Caco-2 (cell line): ENCODE measurements at places on chromosomes 11 and 22.

- no peak overlapping the region for H3K27ac ChIP-seq
- no peaks in the 10 kb centered on the region for H3K4me1 ChIP-seq
- no peaks in the 10 kb centered on the region; the same call in 1 of the 2 replicates for H3K27me3 ChIP-seq
- no peak for DNase-seq
- no peaks in the 10 kb centered on the region for H3K36me3 ChIP-seq
These were observed 85.8 kb downstream of the MYO7A start for GRCh38 chr11:77213589-77214428.

DNA sequence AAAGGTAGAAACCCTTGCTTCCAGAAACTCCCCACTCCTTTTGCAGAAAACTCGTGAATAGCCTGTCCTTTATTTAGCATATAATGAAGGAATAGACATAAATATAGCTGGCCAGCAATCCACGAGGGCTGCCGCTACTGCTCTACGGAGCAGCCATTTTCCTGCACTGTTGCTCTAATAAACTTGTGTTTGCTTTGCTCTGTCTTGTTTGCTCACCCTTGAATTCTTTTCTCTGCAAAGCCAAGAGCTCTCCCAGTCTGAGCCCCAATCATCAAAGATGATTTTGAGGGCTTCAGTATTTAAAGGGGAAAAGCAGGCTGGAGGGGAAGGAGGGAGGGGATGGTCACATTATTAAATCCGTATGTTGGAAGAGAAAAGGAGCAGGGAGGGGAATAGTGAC lies 16.6 kb upstream of the CHKA start:
- peaks cover 10% of the 10 kb centered on the region for H3K4me1 ChIP-seq
- H3K36me3 ChIP-seq, result 0 out of 2 replicates have a peak, but pooled peaks cover 2% of the 10 kb centered on the region
- peak; percentile 66 for DNase-seq

DNA sequence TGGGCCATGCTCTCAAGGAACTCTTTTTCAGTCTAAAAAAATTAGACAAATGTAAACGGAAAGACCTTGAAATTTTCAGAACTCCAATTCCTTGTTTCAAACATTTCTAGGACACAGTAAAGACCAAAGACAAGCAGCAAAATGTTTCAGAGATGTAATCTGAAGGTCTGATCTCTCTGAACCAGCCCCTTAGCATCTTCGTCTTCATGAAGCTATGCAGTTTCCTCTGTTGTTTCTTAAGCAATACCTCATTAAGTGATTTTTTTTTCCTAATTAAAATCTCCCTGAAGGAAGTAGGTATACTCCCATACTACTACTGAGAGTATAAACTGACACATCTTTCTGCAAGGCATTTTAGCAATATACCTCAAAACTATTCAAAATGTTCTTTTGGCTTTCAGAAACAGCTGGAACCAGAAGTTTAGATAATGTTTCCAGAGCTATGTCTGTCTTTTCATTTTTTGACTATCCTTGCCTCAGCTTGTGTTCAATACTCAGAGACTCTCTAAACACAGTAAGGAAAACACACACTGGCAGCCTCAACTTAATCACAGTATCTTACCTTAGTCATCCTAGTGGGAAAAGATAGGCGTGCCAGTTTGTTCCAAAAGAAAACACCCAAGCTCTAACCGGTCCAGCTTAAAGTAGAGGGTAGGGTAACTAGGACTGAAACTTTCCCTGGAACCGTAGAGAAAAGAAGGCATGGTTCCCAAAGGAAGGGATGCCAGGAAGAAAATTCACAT lies 25.1 kb downstream of the SBF2 start:
- no peaks in the 10 kb centered on the region for H3K27me3 ChIP-seq
- H3K27ac ChIP-seq, result no peak overlapping the region
- H3K4me1 ChIP-seq, result peaks cover 6% of the 10 kb centered on the region; the same call in 1 of the 2 replicates
- DNase-seq, result no peak

DNA sequence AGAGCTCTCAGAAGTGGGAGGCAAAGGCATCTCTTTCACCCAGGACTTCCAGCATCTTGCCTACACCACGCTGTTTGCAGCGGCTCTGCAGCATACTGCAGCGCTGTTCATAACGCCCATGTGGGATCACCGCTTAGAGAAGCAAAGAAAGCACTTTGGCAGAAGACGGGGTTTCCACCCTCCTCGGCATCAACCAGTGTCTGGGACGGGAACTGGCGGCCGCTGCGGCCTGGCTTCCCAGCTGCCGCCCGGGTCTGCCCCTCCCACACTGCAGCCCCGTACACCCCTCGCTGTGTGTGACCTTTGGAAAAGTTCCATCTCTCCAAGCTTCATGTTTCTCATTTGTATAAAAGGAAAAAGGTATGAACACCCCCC lies 545 bp upstream of the TIRAP start:
- H3K27ac ChIP-seq, result peak overlapping the region; percentile 73
- no peaks in the 10 kb centered on the region for H3K36me3 ChIP-seq
- DNase-seq, result peak; percentile 66

- no peak overlapping the region for H3K4me3 ChIP-seq
- peak; percentile 47 for DNase-seq
- no peaks in the 10 kb centered on the region for H3K4me1 ChIP-seq
- H3K27ac ChIP-seq, result no peak overlapping the region
These were observed 33.4 kb upstream of the API5 start for GRCh38 chr11:43278193-43278956.

DNA sequence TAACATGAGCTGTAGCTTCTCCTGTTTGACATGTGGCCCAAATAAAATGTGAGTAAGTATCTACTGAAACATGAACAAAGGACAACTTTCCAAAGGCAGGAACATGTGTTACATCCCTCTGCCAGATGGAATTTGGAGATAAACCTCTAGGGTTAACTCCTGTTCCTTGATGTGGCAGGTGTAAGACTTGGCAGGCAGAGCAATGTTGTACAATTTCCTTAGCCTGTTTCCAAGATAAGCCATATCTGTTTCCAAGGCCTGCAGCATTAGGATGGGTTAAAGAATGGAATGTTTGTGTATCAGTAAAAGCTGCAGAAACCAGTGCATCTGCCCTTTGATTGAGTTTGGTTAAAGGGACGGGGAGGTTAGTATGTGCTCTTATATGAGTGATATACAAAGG lies 8.8 kb upstream of the DNAJB13 start:
- no peak overlapping the region for H3K4me3 ChIP-seq
- no peaks in the 10 kb centered on the region for H3K4me1 ChIP-seq
- no peaks in the 10 kb centered on the region for H3K27me3 ChIP-seq
- H3K36me3 ChIP-seq, result no peaks in the 10 kb centered on the region

DNA sequence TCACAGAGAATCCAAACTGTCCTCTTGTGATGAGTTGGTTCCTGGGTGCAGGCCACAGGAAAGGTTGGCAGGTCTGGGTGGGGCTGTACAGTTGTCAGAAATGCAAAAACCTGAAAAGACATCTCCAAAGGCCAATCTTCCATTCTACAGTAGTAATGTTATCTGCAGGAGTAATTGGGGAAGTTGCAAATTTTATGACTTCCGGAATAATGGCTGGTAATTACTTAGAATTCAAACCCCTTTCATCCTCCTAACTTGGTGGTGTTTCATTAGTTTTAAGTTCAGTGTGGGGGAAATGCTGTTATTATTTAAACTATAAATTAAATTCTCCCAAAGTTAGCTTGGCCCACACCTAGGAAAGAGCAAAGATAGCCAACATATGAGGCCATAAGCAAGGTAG lies 64.7 kb upstream of the FAT3 start:
- no peaks in the 10 kb centered on the region for H3K27me3 ChIP-seq
- no peak overlapping the region for H3K4me3 ChIP-seq
- no peaks in the 10 kb centered on the region; the same call in 1 of the 2 replicates for H3K4me1 ChIP-seq
- no peaks in the 10 kb centered on the region for H3K36me3 ChIP-seq
- H3K27ac ChIP-seq, result no peak overlapping the region

DNA sequence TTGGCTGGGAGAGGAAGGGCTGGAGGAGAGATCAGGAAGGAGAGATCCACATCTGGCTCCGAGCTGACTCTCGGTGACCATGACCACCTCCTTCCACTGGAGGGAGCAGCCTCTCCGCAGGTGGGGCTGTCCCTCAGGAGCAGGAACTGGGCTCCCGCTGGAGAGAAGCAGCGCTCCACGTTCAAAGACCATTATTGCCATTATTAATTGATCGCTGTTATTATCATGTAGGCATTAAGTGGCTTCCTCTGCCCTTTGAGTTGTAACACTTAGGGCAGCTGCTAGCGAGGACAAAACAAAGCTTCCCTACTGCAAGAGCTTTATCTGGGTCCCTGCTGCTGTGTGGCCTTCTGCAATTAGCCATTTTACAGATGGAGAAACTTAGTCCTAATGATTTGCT lies 251.9 kb downstream of the ST3GAL4 start:
- no peaks in the 10 kb centered on the region for H3K36me3 ChIP-seq
- H3K4me3 ChIP-seq, result no peak overlapping the region
- no peak overlapping the region for H3K27ac ChIP-seq
- H3K27me3 ChIP-seq, result peaks cover 2% of the 10 kb centered on the region
- DNase-seq, result peak; percentile 76
- H3K4me1 ChIP-seq, result no peaks in the 10 kb centered on the region

DNA sequence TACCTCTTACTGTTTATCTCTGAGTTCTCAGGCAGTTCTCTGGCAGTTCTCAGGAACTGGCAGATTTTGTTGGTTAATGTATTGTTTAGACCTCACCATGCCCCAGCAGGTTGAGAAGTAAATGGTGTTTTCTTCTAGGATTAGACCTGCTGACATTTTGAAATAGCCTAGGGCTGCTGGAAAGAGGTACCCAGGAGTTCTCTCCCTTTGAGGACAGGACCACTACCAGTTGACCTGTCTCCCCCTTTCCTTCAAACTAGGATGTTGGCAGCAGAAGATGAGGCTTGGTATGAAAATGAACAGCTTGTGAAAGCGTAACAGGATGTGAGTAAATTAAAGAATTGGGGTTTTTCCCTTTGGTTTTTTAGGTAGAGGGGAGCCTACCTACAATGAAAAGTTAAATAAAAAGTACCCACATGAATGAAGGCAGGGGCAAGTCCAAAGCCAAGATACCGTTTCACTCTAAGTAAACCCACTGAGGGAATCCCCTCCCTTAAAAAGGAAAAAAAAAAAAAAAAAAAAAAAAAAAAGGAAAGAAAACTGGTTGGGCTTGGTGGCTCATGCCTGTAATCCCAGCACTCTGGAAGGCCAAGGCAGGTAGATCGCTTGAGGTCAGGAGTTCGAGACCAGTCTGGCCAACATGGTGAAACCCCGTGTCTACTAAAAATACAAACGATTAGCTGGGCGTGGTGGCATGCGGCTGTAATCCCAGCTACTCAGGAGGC lies 96.2 kb downstream of the PDHX start:
- no peaks in the 10 kb centered on the region for H3K27me3 ChIP-seq
- no peak for DNase-seq
- no peaks in the 10 kb centered on the region for H3K36me3 ChIP-seq
- no peak overlapping the region for H3K4me3 ChIP-seq
- H3K4me1 ChIP-seq, result peaks cover 30% of the 10 kb centered on the region

- H3K27ac ChIP-seq, result no peak overlapping the region
- no peak for DNase-seq
- no peak overlapping the region for H3K4me3 ChIP-seq
- H3K36me3 ChIP-seq, result 0 out of 2 replicates have a peak, but pooled peaks cover 1% of the 10 kb centered on the region
- H3K27me3 ChIP-seq, result no peaks in the 10 kb centered on the region
These were observed 710 bp downstream of the ATP5MGL start for GRCh38 chr22:42639541-42640241.

GRCh38 chr22:38131399-38131798 lies 20.9 kb upstream of the BAIAP2L2 start:
- no peak overlapping the region for H3K4me3 ChIP-seq
- H3K4me1 ChIP-seq, result no peaks in the 10 kb centered on the region
- no peaks in the 10 kb centered on the region for H3K27me3 ChIP-seq

DNA sequence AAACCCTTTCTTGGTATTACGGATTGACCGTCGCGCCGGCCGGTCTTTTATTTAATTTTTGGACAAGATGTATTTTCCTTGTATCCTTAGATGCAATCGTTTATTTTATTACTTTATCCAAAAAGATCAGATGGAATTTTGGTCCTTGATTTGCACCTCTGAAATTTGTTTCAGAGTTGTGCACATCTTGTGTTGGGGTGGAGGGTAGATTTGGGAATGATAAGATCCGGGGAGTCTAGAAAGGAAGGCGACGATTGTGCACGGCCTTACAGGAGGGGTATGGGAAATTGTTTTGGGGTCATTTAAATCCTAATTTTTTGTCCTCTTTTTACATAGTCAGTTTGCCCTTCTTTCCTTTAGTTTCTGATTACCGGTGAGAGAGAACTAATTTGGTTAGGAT lies 1.4 kb downstream of the KDM2A start:
- no peaks in the 10 kb centered on the region for H3K27me3 ChIP-seq
- no peaks in the 10 kb centered on the region for H3K36me3 ChIP-seq
- H3K27ac ChIP-seq, result peak overlapping the region; percentile 96
- peak; percentile 17 for DNase-seq

DNA sequence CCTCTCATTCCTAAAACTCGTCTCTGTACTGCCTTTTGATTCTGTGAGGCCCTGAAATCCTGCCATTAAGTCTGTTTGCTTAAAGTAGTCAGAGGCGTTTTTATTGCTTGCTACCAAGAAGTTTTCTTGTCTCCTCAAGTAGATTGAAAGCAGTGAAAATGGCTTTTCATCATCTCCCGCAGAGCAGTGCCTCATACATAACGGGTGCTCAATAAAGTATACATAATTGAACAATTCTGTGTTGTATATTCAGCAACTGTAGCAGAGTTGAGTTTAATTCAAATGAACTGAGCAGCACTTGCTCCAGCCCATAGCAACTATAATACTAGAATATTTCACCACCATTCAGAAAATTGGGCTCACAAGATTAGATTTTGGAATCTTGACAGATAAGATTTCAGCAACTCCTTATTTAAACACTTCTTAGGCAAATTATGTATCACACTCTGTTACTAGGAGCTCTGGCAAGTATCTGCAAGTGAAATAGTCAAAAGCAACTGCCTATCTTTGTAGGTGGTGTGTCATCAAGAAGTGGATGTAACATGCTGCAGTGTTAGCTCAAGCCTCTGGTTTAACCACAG lies 20.0 kb downstream of the FIBIN start:
- H3K36me3 ChIP-seq, result no peaks in the 10 kb centered on the region
- no peaks in the 10 kb centered on the region for H3K4me1 ChIP-seq
- DNase-seq, result no peak
- no peak overlapping the region for H3K27ac ChIP-seq
- no peaks in the 10 kb centered on the region for H3K27me3 ChIP-seq
- no peak overlapping the region for H3K4me3 ChIP-seq

DNA sequence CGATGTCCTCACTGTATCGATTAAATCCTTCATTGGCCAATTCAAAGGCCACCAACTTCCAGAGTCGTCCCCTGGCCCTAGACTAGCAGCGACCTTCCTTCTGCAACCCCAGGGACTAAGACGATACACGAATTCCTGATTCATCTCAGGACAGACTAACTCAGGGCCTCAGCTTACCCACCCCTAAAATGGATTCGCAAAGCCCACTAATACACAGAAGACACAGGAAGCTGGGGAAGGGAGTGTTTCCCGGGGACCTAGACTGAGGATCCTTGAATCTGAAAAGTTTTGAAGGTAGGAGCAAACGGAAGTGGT lies 509 bp downstream of the LAMTOR1 start:
- peaks cover 9% of the 10 kb centered on the region for H3K36me3 ChIP-seq
- DNase-seq, result no peak
- H3K4me1 ChIP-seq, result peaks cover 18% of the 10 kb centered on the region
- peak overlapping the region; percentile 93 for H3K4me3 ChIP-seq
- H3K27me3 ChIP-seq, result no peaks in the 10 kb centered on the region
- peak overlapping the region; percentile 98 for H3K27ac ChIP-seq

GRCh38 chr22:37311761-37312312 lies 29.5 kb downstream of the CYTH4 start:
- no peaks in the 10 kb centered on the region for H3K36me3 ChIP-seq
- H3K27ac ChIP-seq, result no peak overlapping the region
- DNase-seq, result no peak
- H3K4me1 ChIP-seq, result peaks cover 4% of the 10 kb centered on the region
- no peaks in the 10 kb centered on the region for H3K27me3 ChIP-seq
- H3K4me3 ChIP-seq, result no peak overlapping the region

- no peaks in the 10 kb centered on the region for H3K36me3 ChIP-seq
- no peak for DNase-seq
- H3K4me3 ChIP-seq, result no peak overlapping the region
- H3K4me1 ChIP-seq, result no peaks in the 10 kb centered on the region
- H3K27ac ChIP-seq, result no peak overlapping the region
These were observed 6.4 kb downstream of the PRAME start for GRCh38 chr22:22552630-22553029.
